Myometrial cell (primary cell): ENCODE measurements at places on chromosomes 11 and 22. TPM values are rescaled to one million over a fixed set of nuclear protein-coding genes. Genes with fewer than 3 reads are reported as not detected.

MMP12 gene
- total RNA-seq = not detected in 2 replicates

RFPL3 gene
- not detected in 2 replicates for total RNA-seq

RASSF10 gene
- not detected in 2 replicates for total RNA-seq

SPATA19 gene
- not detected in 2 replicates for total RNA-seq

CENPM gene
- 43.1 and 43.8 TPM in 2 replicates for total RNA-seq
